Erythroblast (primary cell): ENCODE measurements at places on chromosomes 16 and 17.
A peak's percentile ranks its signal among the peaks of the same experiment; 100 is the strongest.

DNA sequence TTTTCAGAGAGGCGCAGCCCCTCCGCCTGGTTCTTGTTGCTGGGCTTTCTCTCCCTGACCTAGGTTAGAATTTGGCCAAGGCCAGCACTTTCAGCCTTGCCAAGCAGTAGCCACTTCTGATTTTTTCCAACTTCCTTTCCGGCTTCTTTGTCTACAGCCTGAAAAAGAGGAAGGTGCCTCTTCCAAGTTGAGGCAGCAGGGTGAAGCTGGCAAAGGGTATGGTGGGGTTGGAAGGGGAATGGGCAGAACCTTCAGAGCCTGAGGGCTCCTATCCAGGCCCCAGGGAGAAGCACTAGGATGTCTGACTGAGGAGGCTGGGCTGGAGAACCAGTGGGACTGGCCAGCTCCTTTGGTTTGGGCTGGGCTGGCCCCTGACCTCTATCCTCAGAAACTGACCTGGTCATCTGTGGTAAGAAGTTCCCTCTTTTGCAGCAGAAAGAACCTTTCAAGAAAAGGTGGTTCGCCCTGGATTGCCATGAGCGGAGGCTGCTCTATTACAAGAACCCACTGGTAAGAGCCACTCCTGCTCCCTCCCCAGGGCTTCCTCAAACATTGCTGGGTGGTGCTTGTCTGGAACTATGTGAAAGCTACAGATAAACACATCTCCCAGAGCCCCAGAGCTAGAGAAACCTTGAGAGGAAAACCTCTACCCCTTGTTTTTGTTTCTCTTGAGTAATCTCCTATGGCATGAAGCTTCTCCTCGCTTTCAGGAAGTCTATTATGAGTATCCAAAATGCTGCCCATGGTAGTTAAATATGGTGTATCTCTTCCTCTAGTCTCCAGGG, 16.6 kb upstream of the RNF135 start:
- DNase-seq: no peak

GRCh38 chr17:15998031-15998562, 1.4 kb downstream of the ZSWIM7 start:
- no peak for DNase-seq

- DNase-seq: no peak
Observed at GRCh38 chr16:73170612-73171038, 122.7 kb upstream of the ZFHX3 start.

- no peak for DNase-seq
Observed at GRCh38 chr16:12569061-12569460, 234.6 kb downstream of the CPPED1 start.

GRCh38 chr17:17944242-17944641, 28.0 kb downstream of the TOM1L2 start:
- DNase-seq: no peak

DNA sequence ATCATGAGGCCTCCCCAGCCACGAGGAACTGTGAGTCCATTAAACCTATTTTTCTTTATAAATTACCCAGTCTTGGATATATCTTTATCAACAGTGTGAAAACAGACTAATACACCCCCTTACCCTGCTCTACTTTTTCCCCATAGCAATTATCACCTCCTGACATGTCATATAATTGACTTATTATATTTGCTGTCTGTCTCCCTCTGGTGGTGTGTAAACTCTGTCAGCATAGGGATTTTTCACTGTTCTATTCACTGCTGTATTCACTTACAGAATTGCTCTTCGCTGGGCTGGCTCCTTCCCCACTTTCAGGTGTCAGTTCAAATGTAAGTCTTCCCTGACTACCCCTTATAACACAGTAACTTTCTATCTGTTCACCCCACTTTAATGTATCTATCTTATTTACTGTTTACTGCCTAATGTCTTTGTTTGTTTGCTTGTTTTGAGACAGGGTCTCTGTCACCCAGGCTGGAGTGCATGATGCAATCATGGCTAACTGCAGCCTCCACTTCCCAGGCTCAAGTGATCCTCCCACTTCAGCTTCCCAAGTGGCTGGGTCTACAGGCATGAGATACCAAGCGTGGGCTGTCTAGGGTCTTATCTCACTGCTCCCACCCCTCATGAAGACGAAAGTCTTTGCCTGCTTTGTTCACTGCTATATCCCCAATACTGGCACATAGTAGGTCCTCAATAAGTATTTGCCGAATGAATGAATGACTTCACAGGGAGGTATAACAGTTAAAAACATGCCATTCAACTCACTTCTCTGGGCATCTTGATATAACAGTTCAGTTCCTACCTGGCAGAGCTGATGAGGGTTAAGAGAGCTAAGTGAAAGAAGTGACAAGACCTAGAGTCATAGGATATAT, 52.4 kb upstream of the CDH3 start:
- DNase-seq: peak; percentile 39

GRCh38 chr16:56975714-56976113, 13.6 kb upstream of the NLRC5 start:
- DNase-seq: no peak

- DNase-seq: no peak
Observed at GRCh38 chr16:21208446-21209230, 2.7 kb downstream of the ZP2 start.

DNA sequence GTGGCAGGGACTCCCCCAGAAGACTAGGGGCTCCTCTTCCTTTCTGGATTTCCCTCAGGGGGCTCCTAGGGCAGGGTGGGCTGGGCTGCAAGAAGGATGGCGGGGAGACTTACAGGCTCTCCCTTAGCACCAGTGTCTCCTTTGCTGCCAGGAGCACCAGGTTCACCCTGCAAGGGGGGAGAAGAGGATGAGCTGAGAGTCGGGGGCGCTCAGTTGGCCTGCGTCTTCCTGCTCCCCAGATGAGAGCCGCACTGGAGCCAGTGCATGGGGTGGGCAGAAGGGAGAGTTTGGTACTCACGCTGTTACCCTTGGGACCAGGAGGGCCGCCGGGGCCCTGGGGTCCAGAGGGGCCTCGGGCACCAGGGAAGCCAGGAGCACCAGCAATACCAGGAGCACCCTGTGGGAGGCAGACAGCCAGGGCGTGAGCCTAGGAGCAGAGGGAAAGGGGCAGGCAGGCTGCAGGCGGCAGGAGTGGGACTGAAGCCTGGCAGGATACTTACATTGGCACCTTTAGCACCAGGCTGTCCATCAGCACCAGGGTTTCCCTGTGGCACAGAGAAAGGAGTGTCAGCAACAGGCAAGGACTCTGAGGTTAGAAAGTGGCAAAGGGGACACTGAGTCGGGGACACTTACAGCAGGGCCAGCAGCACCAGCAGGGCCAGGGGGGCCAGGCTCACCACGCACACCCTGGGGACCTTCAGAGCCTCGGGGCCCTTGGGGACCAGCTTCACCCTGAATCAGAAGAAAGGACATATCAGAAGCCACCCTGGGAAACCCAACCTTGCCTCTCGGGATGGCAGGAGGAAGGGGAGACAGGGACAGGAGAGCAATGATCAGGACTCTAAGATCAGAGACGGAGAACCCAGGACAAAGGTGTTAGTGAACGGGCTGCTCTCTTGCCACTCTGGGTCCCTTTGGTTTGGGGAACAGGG, 6.2 kb downstream of the COL1A1 start:
- no peak for DNase-seq

GRCh38 chr17:31647661-31648060, 211.4 kb downstream of the COPRS start:
- DNase-seq: no peak

DNA sequence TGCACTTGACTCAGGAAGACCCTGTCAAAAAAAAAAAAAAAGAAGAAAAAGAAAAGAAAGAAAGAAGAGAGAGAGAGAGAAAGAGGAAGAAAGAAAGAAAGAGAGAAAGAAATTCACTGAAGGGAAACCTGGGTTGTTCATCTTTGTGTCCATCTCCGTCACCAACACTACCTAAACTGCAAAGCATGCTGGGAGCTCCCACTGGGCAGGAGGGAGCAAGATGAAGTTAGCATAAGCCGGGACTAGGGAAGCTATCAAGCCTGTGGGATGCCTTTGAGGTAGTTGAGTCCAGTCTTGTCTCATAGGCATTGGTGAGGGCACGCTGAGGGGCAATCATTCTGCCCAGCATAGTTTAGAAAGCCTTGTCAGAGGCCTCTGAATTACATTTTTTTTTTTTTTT, 7.6 kb upstream of the CBFB start:
- no peak for DNase-seq

DNA sequence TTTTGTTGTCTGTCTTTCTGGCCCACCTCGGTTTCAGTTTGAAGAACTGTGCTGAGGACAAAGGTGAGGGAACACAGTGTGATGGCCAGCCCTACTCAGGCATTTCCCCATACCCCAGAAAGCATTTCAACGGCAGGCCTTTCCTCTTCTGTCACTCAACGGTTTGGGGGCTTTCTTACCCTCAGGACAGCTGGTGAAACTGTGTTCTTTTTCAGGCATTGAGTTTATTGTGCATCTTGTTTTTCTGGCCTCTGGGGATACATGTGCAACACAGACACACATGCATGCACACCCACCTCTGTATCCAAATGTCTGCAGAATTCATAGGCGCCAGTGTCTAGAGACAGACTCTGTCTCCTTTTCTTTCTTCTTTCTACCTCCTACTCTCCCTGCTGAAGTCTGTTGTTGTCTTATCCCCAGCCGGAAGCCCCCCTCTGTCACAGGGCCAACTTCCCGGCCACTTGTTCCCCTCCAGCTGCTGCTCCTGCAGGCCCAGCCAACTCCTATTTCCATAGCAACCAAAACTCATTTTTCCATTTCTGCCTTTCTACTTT, 17.0 kb downstream of the CHD9 start:
- DNase-seq: no peak

DNA sequence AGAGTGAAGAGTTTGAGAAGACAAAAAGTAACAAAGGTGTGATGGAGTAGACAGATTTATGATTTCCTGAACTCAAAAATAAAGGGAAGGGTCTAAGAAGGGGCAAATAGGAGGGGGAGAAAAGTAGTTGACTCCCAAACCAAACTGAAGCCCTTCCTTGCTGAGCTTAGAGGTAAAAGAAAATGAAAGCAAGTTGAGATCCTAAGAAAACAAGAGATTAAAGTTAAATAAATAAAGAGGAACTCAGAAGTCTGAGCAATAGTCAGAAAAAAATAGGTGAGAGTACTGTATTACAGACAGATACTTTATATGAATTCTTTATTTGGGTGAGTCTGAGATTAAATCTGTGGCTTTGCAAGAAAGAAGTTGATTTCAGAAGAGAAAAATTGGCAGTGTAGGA, 3.3 kb upstream of the PSMD12 start:
- no peak for DNase-seq

- no peak for DNase-seq
Observed at GRCh38 chr17:59769887-59770286, 62.4 kb downstream of the VMP1 start.

DNA sequence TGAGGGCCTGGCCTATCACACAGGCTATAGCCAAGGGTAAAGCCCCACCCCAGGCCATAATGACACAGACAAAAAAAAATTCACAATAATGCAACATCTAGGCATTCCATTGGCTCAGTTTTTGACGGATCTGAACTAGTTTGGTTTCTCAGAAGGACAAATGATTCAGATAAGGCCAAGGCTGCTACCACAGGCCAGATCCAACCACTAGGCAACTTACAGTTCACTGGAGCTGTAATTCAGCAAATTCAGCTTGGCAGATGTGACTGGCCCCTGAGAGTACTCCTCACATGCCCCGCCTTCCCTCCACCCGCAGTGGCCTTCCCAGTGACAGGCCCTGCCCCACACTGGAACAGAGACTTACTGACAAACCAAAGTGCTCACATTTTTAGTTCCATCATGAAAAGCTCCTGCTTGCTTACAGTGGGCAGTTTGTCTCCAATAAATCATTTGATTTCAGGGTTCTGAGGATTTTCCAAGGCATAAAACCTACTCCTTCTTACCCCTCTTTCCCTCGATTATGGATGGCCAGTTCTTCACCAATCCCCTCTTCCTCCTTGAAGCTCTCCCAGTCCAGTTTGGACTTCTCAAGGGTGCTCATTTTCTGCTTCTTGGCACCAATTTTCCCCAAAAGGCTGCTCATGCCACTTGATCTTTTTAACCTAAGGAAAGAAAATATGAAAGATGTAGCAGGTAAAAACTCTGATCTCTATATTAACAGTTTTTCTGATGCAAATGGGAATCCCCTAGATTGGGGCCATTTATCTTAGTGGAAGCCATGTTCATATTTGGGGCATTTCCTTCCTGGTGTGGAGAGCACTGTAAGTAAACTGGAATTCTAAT, 53.3 kb upstream of the BCAR1 start:
- peak; percentile 90 for DNase-seq

DNA sequence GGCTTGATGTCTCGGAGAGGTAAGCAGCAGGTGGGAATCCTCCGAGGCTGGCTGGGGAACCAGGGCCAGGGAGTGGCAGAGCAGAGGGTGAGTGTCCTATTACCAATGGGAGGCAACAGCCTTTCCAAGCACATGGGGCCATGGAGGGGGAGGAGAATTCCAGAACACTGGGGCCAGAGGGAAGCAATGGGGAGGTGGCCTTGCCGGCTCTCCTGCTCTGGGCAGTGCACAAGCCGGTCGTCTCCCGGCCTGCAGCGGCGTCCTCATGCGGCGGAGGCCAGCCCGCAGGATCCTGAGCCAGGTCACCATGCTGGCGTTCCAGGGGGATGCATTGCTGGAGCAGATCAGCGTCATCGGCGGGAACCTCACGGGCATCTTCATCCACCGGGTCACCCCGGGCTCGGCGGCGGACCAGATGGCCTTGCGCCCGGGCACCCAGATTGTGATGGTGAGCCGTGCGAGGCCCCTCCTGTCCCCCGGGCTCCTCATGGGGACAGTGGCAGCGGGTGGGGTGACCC, 21.9 kb downstream of the SGSH start:
- no peak for DNase-seq

- DNase-seq: no peak
Observed at GRCh38 chr16:1942047-1942809, 771 bp downstream of the MSRB1 start.

- DNase-seq: peak; percentile 66
Observed at GRCh38 chr17:59848778-59849177, 44.0 kb downstream of the TUBD1 start.
